ENCODE measurements at places on chromosomes 16 and 17.

DNA sequence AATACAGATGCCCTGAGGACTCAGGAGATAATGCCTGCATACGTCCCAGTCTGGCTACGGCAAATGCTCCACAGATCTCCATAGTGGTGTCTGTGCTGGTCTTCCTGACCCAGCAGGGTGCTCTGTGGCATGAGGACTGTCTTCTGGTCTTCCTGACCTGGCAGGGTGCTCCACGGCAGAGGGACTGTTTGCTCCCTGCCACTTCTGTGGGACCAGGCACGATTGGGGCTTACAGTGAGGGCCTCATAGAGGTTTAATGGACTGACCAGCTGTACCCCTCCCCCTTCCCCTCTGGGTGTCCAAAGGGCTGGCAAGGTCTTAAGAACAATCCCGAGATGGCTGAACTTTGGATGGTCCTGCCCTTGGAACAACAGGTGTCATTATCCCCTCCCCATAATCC lies 123.1 kb downstream of the C16orf78 start:
- no peak for DNase-seq

- DNase-seq = no peak
Measured at GRCh38 chr17:66372182-66372581, 69.8 kb downstream of the PRKCA start.

- DNase-seq = no peak
Measured at GRCh38 chr17:73017658-73018057, 74.8 kb downstream of the SLC39A11 start.

DNA sequence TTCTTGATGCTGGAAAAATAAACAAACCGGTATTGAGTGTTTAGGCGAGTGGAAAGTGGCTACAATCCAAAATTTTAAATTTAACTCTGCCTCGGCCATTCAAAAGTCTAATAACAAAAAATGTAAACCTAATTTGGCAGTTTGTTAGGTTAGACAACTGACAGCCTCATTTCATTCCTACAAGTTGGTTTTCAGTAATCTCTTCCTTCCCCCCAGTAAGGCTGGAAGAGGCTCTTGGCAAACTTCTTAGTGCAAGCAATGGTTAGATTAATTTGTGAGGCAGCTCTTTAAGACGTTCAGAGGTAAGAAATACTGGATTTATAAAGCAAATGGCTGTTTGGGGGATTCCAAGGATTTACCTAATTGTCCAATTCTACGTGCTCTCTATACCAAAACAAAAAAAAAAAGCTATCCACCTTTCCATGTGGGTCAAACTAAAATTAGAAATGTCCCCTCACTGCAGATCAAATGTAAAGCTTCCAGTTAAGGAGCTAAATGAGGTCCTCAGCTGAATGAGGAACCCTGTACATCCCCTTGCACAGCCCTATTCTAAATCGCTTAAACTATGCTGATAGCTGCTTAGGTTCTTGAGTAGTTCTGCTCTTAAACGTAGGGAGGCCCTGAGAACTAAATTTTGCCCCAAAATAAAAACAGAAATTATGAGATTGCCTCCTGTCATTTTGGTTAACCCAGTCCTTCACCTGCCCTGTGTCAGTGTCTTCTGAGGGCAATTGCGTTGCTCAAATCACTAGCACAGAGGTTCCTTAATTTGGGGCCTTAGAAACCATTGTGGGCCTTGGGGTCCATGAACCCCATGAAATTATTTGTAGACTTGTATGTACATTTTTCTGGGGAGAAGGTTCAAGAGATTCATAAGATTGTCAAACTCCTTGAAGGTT lies 2.9 kb downstream of the HEXIM1 start:
- DNase-seq = no peak

DNA sequence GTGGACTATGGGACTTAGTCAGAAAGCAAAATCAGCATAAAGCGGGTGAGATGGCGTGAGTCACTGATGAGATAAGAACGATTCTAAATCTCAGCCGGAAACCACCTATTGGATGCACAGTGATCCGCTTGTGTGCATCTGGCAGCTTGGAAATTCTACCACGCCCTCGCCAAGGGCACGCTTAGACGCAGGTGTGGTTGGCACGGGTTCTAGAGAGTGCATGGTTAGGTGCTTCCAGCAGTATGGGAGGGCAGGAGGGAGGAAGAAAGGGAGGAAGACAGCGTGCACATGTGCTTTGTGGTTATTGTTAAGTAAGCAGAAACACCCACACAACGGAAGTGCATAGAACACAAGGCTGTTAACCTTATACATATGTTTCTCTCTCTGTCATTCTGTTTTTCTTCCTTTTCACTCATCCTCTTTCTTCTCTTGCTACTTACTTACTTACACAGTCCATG lies 374.0 kb upstream of the ASIC2 start:
- no peak for DNase-seq

DNA sequence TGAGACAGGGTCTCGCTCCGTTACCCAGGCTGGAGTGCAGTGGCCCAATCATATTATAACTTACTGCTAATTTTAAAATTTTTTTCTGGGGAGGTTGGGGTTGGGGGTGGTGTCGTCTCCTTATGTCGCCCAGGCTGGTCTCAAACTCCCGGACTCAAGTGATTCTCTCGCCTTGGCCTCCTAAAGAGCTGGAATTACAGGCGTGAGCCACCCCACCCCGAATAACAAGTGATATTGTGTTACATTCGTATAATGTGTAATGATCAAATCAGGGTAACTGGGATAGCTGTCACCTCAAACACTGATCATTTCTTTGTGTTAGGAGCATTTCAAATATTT lies 16.2 kb upstream of the KPNA2 start:
- no peak for DNase-seq

GRCh38 chr17:9936095-9936494 lies 31.0 kb upstream of the RCVRN start:
- no peak for DNase-seq

- DNase-seq = no peak
Measured at GRCh38 chr16:77171745-77172635, 19.0 kb upstream of the MON1B start.

DNA sequence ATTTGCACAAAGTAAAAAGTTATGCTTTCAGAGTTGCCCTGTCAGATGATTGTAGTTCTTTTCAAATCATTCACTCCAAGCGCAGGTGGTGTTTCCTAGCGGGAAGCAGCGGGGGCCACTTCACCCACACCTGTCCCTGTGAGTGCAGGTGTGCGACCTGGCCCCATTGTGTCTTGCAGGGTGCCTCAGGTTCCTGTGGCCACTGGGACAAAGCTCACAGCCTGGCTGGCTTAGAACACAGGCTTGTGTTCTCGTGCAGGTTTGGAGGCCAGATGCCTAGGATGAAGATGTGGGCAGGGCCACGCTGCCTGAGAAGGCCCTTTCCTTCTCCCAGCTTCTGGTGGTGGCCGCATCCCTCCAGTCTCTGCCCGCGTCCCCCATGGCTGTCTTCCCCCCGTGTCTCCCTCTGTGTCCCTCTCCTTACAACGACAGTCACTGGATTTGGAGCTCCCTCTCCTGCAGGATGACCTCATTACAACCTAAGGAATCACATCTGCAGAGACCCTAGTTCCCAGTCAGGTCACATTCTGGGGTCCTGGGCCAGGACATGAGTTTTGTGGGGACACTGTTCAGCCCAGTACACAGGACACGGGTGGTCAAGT lies 90.5 kb downstream of the NPIPB11 start:
- DNase-seq = no peak

DNA sequence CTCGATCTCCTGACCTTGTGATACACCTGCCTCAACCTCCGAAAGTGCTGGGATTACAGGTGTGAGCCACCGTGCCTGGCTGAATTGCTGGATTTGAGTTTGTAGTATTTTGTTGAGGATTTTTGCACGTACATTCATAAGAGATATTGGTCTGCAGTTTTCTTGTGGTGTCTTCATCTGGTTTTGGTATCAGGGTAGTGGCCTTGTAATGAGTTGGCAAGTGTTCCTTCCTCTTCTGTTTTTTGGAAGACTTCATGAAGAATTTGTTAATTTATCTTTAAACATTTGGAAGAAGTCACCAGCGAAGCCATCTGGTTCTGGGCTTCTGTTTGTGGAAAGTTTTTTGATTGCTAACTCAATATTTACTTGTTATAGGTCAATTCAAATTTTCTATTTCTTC lies 26.9 kb downstream of the SPNS3 start:
- DNase-seq = no peak
